Stimulated activated CD8-positive, alpha-beta memory T cell treated with anti-CD3 and anti-CD28 coated beads, Interleukin-12 subunit alpha, Interleukin-12 subunit beta, amount 100 ng/mL, for 4 hours (primary cell): ENCODE measurements at places on chromosomes 12 and 14.
A peak's percentile ranks its signal among the peaks of the same experiment; 100 is the strongest.

DNA sequence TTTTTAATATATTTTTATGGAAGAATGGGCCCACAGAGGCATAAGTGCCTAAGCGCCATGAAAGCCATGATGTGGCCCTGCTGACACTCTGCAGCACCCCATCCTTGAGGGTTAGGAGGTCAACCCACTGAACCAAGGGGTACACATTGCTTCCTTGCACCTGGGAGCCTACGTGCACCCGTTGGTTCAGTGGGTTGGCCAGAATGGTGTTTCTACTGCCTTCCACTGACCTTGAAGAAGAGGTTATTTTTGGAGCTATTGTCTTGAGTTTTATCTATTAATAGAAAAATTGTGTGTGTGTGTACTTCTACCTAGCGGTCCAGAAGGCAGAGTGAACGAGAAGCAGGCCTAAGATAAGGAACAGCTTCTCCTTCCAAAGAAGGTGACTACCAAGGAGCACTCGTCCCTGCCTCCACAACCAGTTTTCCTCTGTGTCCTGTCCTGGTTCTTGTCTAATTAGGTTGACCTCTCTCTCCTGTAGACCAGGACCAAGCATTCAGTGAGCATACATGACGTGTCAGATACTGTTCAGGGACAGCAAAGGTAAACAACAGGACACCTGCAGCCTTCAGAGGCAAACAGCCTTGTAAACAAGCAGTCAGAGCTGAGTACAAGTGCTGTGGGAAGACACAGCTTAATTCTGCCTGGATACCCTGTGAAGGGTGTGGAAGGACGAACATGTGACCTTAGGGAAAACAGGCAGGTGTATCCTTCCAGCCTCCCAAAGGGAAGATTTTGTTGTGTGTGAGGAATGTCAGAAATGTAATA, 30.4 kb upstream of the PLEK2 start:
- DNase-seq = no peak

- DNase-seq = no peak
These were observed 2.2 kb downstream of the CPSF6 start for GRCh38 chr12:69241438-69242092.

GRCh38 chr14:96934638-96935330, 137.6 kb downstream of the VRK1 start:
- no peak for DNase-seq

- DNase-seq = no peak
These were observed 58.3 kb downstream of the TMCC3 start for GRCh38 chr12:94592080-94592479.

GRCh38 chr14:92460541-92460915, 53.1 kb upstream of the RIN3 start:
- DNase-seq = no peak

- peak; percentile 24 for DNase-seq
These were observed 21.3 kb upstream of the OASL start for GRCh38 chr12:121060149-121061001.
